ENCODE measurements at places on chromosomes 4 and X.

- no peak for DNase-seq
These were observed 23.1 kb upstream of the TNIP3 start for GRCh38 chr4:121187206-121187605.

GRCh38 chr4:188934320-188934962, 795.2 kb downstream of the TRIML1 start:
- no peak for DNase-seq

- no peak for DNase-seq
These were observed 116.6 kb upstream of the LCORL start for GRCh38 chr4:18138076-18138665.

- DNase-seq: peak; percentile 33
These were observed 712 bp downstream of the STX18 start for GRCh38 chr4:4541040-4541631.

DNA sequence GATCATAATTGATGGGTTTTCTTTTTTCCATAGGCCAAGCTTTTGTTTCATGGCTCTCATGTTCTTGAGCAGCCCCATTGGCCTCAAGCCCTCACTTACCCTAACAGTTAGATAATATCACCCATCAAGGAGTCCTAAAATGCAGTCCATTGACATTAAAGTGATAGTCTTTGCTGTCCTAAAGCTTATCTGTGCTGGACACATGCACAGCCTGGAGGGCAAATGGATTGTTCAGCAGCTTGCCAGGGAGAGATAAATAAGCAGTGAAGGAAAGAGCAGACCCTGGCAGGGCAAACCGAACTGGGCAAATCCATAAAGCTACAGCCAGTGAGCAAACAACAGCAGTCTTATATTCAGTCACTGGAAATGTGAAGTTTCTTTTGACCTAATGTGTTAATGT, 199.6 kb upstream of the MID1 start:
- no peak for DNase-seq

DNA sequence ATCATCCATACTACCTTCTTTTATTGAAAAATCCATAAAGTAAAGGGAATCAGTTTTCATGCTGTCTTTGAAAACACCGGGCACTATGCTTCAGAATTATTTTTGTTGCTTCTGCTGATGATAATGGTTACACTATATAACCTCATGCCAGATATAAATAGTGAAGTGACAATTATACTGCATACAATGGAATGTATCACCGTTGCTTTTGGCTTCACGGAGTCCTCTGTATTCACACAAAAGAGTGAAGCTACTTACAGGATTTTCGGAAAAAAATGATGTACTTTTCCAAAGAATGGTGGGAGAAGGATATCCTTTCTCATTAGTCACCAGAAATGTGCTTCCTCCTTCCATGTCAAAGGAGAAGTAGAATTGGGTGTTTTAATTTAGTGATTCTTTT, 159.1 kb upstream of the PITX2 start:
- no peak for DNase-seq

DNA sequence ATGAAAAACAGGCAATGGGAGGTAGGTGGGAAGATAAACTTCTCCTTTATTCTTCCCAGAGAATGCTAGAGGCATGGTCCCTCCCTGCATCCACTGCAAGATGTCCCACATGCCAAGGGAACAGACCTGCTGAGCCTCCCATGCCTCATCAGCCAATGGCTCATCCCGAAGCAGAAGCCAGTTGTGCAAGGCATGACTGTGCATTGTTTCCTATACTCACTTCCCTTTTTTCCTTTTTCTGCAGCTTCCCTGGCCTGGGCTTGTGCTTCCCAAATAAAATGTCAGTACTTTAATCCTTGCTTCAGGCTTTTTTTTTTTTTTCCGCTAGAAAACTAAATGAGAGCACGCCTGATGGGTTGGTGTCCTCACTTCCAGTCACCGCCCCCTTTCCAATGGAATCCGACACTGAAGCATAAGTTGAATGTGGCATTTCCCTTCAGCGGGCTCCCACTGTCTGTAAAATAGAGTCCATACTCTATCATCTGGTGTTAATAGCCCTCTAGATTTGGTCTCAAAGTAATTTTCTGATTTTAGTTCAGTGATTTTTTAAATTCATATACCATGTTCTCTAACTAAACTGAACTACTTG, 239.0 kb upstream of the JADE1 start:
- DNase-seq: peak; percentile 46

DNA sequence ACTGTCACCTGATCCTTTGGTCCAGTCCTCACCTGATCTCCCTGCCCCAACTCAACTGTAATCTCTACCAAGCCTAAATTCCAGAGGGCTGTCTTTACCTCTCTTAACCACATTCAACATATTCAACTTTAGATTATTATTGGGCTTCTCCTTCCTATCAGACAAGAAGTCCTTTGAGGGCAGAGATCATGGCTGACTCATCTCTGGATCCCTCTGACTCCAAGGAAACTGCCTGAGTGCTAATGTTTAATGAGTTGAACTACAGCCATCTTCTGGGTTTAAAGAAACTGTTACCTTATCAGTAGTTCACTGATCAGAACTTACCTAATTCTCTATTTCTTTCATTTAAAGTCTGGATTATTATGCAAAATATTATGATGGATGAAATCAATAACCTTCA, 135.7 kb downstream of the GPC3 start:
- no peak for DNase-seq

DNA sequence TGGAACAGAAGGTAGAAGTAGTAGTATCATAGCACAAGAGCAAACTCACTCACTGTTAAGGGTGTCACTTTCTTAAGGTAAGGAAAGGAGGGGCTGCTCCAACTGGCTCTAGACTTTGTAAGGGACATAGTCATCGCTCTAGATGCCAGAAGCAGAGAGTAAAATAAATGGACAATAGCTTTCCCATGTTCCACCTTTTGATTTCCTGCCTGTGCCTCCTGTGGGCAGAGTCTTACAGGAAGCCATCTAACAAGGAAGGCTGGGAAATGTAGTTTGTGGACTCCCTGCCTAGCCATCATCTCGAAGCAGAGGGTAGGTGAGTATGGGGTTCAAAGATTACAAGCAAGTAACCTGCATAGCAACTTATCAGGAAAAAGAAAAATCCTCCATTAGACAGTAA, 1.7 kb upstream of the METTL14 start:
- DNase-seq: no peak

DNA sequence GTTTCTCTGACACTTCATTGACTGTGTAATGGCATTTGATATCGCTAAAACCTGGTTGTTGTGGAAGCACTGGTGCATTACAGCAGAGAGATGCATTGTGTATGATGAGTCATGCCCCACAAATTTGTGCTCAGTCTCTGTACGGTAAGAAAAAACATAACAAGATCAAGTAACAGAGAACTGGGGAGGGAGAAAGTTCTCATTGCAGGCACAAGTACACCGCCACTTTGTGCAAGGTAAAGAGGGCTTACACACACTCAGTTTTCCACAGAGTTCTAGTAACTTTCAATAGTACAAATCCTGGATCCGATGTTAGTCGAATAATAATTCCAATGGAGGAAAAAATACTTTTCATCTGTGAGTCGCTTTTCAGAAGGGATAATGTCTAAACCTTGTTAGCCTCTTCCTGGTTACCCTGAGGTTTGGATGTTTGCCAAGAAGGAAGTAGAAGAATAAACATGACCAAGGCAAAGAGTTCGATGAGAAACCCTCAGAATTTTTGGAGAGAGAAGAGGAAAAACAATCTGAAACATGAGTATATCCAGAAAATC, 512.5 kb upstream of the SLIT2 start:
- no peak for DNase-seq

DNA sequence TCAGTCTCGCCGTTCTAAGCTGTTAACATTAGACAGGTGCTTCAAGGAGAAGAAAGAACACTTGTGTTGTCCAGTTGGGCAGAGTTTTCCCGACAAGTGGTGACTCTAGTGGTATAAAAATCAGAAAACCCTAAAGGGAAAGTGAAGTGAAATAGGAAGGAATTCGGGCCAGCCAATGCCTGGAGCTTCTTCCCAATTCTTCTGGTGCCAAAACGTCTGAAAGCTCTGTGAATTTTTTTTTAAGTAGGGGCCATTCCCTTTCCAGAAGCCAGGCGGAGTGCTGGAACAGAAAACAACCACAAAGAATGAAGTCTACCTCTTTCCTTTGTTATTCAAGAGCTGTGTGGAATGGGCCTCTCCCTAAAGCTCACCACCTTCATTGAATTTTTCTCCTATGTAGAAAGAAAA, 43.1 kb upstream of the PPARGC1A start:
- no peak for DNase-seq

DNA sequence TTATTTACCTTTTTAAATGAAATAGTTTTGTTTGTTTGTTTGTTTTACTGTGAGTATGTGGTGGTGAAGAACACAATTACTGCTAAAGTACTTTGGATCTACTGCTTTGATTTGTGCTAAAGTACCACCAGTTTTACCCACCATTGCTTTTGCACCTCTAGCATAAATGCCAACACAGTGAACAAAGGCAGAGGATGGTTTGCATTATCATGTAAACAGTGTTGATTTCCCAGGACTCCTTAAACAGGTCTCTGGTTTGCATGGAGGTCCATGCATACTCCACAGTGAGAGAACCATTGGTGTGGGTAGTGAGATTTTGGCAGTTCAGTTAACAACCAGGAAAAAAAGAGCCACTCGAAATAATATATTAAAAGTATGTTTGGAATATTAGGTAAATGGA, 11.0 kb downstream of the FAT4 start:
- no peak for DNase-seq

- DNase-seq: no peak
These were observed 135.3 kb upstream of the LDB2 start for GRCh38 chr4:17033768-17034181.

DNA sequence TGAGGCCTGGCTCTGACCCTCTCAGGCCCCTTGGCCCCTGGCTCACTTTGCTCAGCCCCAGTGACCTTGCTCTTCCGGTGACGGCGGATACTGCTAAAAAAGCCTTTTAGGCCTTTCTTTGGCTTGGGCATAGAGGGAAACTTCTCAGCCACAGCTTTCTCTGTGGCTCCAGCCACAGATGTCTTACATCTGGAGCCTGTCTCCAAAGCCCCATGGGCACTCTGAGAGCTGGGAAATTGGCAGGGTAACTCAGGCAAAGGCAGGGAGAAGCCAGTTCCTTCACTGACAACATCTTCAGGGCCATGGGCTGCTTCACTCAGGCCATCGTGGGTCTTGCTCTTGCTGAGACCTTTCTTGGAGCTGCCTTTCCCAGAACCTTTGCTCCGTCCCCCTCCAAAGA, 12.8 kb downstream of the AMER1 start:
- no peak for DNase-seq

- no peak for DNase-seq
These were observed 35.4 kb downstream of the SEL1L3 start for GRCh38 chr4:25827373-25827772.

DNA sequence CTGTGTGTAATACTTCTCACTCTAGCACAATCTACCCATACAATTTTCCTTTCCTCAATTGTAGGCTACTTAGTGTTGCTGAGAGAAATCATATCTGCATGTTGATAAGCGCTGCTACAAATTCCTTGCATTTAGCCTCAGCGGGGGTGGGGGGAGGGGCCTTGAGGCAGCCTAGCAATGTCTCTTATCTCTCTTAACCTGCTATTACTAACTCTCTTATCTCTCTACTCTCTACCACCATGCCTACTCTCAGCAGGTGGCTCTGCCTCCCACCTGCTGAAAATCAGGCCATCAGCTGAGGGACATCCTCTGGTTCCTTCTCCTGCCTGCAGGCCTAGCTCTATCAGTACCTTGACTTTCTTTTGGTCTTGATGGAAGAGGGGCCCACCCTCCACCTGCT, 98.9 kb downstream of the GPR82 start:
- DNase-seq: no peak

GRCh38 chr4:158540125-158540907, 18.6 kb downstream of the RXFP1 start:
- no peak for DNase-seq

GRCh38 chr4:159723341-159724048, 620.6 kb downstream of the RAPGEF2 start:
- no peak for DNase-seq

GRCh38 chr4:186651624-186652023, 72.0 kb downstream of the FAT1 start:
- DNase-seq: no peak

DNA sequence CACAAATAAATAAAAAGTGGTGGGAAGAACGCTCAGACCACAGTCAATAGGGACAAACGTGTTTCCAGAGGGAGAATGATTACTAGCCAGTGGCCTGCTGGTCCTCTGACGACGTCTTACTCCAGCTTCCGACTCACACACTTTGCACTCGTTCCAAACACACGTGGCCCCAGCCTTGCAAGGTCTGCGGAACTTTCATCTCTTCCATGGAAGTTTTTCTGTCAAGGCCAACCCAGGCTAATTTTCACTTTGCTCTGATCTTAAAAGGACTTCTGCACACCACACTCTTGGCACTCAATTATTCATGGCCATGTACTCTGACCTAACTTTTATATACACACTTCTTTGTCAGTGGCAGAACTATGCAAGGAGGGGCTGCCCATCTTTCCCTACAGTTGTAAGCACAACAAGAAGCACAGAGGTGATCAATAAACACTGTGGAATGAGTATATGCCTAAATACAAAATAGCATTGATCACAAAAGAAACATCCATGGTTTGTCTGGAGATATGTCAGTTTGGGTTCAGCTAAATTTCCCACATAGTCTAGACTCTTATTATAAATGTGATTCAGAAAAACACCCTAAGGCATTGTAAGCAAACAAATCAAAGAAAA, 69.4 kb downstream of the STX18 start:
- no peak for DNase-seq

GRCh38 chr4:145097331-145097820, 620 bp downstream of the ANAPC10 start:
- no peak for DNase-seq

GRCh38 chr4:133149932-133150471, 908 bp downstream of the PCDH10 start:
- DNase-seq: no peak

GRCh38 chr4:102180046-102180445, 165.2 kb downstream of the SLC39A8 start:
- DNase-seq: no peak

DNA sequence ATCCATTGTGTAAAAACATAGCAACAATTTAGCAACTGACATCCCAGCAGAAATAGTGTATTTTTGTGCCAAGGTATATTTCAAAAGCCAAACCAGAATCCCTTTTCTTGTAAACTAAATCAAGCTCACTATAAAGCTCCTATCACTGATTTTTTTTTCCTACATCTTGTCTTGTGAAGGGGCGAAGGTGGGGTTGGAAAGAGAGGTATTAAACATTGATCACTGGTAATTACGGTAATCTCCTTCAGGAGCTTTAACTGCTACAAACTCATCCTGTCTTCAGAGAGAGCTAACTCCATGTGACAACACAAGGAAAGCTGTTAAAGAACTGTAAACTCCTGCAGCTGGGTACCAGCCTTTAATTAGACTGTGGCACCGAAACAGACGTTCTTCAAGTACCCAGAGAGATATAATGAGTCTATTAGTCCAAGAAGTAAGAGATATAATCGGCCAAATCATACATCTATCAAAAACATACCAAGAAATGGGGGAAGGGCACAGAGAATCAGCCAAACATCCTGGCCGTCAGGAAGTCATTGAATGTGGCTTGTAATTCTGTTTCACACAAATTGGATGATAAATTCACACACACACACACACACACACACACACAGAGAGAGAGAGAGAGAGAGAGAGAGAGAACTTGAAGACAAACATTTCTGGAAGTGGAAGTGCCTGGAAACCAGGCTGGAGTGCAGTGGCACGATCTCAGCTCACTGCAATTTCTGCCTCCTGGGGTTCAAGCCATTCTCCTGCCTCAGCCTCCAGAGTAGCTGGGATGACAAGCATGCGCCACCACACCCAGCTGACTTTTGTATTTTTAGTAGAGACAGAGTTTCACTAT, 111.9 kb upstream of the PPARGC1A start:
- no peak for DNase-seq
